ENCODE measurements at places on chromosomes 1 and 21.

DNA sequence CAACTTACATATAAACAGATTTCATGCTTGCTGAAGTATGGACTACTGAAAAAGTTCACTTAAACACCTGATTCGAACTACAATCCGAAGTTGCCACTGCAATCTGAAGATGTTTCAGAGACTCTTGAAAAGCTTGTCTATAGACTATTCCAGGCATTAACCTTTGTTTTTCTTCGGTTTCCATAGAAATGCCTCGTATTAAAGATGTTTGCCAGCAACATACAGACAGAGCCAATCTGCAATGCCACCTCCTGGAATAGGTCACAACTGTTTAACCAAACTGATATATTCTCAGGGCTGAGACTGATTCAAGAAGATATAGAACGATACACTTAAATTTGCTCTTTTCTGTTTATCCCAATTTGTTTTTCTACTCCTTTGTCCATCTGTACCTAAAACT is 28.9 kb upstream of the DMRTB1 start:
- DNase-seq = no peak

DNA sequence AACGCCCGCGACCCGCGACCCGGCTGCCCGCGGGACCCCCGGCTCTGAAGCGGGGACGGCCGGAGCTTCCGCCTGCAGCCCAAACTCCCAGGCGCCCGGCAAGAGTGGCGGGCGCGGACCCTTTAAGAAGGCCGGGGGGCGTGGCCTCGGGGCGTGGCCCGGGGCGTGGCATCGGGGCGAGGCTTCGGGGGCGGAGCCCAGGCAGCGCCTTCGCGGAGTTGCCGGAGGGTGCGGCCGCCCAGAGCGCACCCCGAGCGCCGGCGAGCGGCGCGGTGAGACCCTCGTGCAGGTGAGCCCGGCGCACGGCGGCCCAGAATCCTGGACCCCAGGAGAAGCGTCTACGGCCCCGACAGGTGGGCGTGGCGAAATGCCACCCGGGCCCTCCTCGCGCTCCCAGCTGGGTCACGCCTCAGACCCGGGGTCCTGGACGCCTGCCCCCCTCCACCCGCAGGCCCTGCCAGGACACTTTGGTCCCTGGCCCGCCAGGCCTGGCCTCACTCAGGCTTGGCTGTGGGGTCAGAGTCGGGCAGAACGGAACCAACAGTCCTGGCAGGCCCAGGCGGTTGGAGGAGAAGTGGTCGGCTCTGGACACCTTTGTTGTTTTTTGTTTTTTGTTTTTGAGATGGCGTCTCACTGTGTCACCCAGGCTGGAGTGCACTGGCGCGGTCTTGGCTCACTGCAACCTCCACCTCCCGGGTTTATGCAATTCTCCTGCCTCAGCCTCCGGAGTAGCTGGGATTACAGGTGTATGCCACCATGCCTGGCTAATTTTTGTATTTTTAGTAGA is 14.4 kb downstream of the RNF223 start:
- peak; percentile 72 for DNase-seq

GRCh38 chr1:42917241-42917495 is 41.5 kb downstream of the SLC2A1 start:
- DNase-seq = no peak

GRCh38 chr1:185342672-185343259 is 25.7 kb upstream of the IVNS1ABP start:
- no peak for DNase-seq

DNA sequence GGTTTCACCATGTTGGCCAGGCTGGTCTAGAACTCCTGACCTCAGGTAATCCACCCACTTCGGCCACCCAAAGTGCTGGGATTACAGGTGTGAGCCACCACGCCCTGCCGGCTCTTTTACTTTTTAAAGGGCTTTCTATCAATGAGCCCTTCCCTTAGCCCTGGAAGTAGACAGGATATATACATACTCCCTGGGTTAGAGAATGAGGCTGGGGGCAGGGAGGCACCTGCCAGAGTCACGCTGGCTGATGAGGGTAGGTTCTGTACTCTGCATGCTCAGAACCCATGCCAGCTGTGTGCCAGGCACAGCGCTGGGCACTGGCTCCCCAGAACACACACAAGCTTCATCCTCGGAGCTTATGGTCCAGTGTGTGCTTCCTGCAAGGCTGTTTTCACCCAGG is 113.6 kb upstream of the IPO9 start:
- DNase-seq = no peak

- DNase-seq = no peak
Observed at GRCh38 chr1:96424877-96425276, 296.7 kb upstream of the PTBP2 start.

GRCh38 chr1:185409345-185409744 is 92.3 kb upstream of the IVNS1ABP start:
- no peak for DNase-seq

DNA sequence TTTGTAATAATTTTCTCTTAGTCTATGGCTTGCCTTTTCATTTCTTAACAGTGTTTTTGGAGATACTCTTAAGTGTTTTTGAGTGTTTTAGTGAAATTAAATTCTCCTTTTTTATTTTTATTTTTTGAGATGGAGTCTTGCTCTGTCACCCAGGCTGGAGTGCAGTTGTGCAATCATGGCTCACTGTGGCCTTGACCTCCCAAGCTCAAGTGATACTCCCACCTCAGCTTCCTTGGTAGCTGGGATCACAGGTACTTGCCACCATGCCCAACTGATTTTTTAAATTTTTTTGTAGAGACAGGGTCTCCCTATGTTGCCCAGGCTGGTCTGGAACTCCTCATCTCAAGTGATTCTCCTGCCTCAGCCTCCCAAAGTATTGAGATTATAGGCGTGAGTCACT is 240.3 kb downstream of the PLPP3 start:
- DNase-seq = no peak

DNA sequence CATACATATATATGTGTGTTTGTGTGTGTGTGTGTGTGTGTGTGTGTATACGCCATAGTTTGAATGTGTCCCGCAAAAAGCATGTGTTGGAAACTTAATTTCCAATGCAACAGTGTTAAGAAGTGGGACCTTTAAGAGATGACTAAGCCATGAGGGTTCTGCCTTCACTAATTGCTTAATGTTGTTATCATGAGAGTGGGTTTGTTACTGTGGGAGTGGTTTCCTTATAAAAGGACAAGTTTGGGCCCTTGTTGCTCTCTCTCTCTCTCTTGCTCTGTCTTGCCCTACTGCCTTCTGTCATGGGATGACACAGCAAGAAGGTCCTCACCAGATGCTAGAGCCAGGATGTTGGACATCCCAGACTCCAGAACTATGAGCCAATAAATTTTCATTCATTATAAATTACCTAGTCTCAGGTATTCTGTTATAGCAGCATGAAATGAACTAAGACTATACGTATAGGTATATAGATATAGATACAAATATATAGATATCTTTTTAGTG is 103.8 kb upstream of the ZC3H11B start:
- no peak for DNase-seq

GRCh38 chr1:193322211-193322610 is 135.8 kb upstream of the B3GALT2 start:
- DNase-seq = no peak

DNA sequence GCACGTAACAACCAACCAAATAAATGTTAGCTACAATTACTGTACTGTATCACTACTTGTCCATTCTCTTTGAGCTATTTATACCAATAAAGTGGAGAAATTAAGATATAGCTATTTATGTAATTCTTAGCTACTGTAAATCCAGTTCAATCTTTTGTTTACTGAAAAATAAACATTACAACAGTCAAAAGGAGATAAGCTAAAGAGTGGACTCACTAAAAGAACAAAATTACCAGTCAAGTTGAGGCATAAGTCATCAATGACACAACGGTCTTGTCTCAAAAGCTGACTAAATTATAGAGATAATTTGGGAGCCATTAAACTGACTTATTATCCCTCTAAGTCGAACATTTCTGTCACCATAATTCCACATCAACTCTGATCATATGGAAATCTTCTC is 22.5 kb downstream of the TGFBR3 start:
- no peak for DNase-seq

- no peak for DNase-seq
Observed at GRCh38 chr1:183551924-183552323, 38.3 kb downstream of the NCF2 start.

DNA sequence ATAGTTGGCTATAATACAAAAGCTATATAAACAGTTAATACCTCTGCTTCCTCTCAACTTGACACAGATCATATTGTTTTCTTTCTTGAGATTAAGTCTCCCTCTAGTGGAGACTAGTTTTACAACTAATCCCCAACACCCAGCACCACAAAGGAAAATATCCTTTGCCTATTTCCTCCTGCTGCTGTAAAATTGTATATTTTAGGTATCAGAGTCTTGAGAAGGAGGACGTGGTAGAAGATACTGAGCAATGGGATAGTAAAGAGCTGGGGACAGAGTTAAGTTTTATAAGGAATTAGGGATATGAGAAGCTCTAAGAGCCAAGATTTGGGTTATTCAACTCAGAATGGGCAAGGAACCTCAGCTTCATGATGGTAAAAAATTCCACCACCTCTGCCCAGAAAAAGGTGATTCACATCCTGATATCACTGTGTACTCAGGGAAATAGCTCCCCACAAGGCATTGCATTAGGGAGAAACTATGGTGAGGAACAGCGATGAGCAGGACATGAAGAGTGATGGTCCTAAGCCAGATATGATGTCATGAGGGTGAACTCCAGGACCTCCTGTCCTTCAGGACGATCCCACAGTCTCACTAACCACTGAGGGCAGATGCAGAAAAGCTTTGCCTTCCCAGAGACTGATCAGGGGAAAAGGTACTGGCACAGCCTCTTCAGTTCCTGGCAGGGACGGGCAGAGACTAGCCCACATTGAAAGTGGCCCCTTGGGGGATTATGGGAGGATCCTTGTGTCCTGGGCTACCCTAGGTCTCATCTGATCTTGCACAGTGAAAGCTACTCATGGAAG is 14.7 kb upstream of the CFAP126 start:
- DNase-seq = no peak

DNA sequence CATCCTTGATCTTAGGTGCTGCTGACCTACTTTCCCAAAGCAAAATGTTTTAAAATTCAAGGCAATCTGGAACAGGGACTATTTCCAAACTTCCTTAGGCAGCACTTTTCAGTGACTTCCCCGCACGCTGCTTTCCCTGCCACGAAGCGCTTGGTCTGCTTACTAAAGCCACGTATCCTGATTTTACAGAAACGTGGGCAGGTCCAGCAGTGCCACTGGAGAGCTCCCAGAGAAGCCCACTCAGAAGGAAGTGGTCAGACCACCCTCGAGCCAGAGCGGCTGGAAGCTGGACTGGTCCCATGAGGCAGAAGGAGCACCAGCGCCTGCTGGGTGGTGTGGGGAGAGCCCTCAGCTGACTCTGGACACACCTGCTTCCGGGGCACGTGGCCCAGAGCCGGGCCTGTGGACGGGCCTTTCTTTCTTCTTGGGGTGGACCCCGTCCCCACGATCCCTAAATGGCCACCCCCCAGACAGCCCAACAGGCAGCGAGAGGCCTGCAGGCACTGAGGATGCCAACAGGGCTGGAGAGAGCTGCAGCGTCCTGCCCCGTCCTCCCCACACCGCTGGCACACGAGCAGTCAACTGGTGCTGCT is 23.2 kb downstream of the PTTG1IP start:
- no peak for DNase-seq

DNA sequence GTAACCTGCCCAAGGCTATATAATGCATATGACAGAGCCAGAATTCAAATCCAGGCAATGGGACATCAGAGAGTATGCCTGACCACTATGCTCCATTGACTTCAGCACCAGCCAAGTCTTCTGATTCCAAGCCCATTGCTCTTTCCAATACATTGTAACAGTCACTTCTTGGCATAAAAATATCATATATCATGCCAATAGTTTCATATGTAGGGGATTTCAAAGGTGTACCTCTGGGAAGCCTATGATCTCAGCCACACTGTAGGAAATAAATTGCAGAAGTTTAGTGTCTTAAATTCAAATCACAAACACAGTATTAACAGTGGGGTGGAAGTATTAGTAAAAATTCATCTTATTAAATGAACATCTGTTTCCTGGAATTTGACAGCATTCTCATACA is 30.0 kb upstream of the ROR1 start:
- no peak for DNase-seq

DNA sequence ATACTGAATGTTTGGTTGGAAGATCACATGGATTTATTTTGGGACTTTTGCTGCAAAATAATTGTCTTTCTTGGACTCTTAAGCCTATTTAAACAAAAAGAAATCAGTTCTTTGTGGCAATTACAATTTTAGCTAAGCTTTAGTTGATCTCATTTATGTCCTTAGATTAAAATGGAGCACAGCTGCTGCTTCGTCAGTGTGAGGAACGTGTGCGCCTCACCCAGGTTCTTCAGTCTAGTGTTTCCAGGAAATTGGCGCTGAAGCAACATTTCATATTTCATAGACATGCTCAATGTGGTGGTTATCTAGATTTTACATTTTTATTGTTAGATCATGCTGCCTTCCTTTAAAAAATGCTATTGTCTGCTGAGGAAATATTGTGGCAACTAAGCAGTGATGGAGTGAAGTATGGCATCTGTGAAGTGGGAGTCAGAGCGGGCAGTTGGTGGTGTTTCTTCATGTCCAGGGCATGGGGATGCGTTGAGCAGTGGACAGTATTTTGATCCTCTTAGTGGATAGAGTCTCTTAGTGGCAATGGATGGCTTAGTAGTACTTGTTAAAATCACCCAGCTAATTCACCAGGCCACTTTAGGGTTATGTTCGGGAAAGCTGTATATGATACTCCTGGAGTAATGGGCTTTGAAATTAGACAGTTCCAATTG is 5.6 kb downstream of the DDI2 start:
- no peak for DNase-seq

DNA sequence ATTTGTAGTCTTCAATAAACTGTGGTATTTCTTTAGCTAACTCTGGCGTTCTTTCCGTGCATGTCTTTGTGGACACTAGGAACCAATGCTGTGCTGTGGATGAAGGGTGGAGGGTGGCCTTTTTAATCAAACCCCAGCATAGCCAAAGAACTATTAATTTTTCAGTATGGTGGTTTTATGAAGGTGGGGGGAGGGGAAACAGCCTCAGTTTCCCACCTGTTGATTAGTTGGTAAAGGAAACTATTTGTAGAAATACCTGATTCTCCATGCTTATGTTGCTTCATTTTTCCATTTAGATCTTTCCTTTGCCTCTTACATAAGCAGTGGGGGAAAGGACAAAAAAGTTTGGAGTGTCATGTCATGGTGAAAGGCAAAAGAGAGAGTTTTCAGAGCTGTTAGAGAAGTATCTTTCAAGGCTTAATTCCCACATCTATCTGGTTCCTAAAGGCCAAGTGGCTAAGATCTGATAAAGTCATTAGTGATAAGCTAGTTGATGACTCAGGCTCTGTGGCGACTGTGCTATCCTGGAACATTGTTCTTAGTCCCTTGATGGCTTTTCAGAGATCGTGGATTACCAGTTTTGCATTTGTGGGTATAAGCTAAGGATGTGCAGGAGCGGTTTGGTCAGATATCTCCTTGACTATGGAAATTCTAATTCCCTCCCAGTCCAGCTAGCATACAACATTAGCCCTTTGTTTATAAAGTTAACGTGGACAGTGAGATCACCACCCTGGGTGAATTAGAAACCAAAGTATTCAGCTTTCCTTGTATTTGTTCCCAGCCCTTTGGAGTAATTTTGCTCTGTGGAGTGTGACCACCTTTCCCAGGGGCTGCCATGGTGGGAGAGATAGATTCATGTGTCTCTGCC is 8.7 kb upstream of the HAX1 start:
- DNase-seq = no peak

All from endothelial cell (in vitro differentiated cells).